ENCODE measurements at places on chromosomes 11 and 22. TPM values are rescaled to one million over a fixed set of nuclear protein-coding genes. Genes with fewer than 3 reads are reported as not detected.

The MIOX gene
- not detected for total RNA-seq

The MRGPRX4 gene
- total RNA-seq: not detected

The APOA5 gene
- total RNA-seq: not detected

The CELSR1 gene
- 0.44 TPM for total RNA-seq

The RCN1 gene
- total RNA-seq: 36.5 TPM

The TRIM51 gene
- total RNA-seq: not detected

The OR51B2 gene
- not detected for total RNA-seq

The SEZ6L gene
- total RNA-seq: not detected

Measured in activated T-helper 1 cell treated with anti-CD3 and anti-CD28 coated beads, Interleukin-12 subunit alpha, Interleukin-12 subunit beta, Interleukin-2, Interleukin-4 antibody, amounts not matched to agents 30 ng/mL and 10 ng/mL and 1 ng/mL, durations not matched to agents 14 hours and 24 hours and 36 hours (primary cell).